ENCODE measurements at places on chromosomes 4 and X.

GRCh38 chr4:90946945-90947344, 819.8 kb downstream of the CCSER1 start:
- DNase-seq, result no peak

GRCh38 chr4:67909905-67910584, 26.2 kb upstream of the TMPRSS11D start:
- no peak for DNase-seq

DNA sequence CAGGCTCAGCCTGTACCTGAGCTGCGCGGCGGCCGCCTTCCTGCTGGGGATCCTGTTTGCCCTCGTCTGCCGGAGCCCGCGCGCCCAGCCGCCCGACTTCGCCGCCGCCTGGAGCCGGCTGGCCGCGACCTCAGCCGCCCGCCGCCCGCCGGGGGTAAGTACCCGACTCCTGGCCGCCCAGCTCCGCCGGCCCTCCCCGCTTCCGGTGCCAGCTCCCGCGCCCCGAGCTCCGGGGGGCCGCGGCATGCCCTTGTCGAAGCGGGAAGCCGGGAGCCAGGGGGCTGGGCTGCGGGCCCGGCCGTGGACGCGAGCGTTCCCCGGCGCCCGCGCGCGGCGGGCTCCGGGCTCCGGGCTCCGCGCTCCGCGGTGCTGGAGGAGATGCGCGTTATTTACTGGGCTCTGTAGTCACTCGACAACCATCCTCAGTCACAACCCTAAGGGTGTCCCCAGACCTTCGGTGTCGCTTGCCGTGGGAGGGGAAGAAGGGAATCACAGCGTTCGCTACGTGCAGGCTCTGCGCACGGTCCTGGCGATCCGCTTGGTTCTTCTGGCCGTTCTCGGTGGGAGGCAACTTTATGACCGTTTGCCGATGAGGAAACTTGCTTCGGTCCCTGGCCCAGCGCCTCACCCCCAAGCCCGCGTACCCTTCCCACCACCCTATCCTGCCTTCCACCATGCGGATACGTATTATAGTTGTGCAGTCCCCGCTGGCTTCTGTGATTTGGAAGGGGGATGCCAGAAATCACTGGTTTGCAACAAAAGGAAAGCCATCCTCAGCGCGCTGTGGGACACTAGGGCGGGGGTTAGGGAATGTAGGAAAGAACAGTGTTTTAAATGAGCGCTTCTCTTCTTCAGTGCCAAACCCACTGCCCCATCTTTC, 944 bp downstream of the SNX25 start:
- DNase-seq, result no peak

GRCh38 chr4:140469791-140470733, 28.0 kb downstream of the MGAT4D start:
- DNase-seq, result no peak

DNA sequence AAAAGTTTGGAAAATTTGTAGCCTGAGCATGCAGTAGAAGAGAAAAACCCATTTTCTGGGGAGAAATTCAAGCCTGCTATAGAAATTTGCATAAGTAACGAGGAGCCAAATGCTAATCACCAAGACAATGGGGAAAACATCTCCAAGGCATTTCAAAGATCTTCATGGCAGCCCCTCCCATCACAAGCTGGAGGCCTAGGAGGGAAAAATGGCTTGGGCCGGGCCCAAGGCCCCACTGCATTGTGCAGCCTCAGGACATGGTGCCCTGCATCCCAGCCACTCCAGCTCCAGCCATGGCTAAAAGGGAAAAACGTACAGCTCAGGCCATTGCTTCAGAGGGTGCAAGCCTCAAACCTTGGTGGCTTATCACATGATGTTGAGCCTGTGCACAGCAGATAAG, 87.7 kb downstream of the SHROOM4 start:
- DNase-seq, result no peak

- DNase-seq, result no peak
Measured at GRCh38 chr4:87382931-87383330, 8.1 kb downstream of the HSD17B11 start.
